Spinal cord (tissue), 10 donors: ENCODE measurements at places on chromosomes 13 and 19. TPM values are rescaled to one million over a fixed set of nuclear protein-coding genes. Genes with fewer than 3 reads are reported as not detected.
A peak's percentile ranks its signal among the peaks of the same experiment; 100 is the strongest.

The R3HDM4 gene
- total RNA-seq, result 23.6 TPM

GRCh38 chr13:66087269-66087710 lies 1142.8 kb downstream of the PCDH9 start:
- peak; percentile 63 for DNase-seq

DNA sequence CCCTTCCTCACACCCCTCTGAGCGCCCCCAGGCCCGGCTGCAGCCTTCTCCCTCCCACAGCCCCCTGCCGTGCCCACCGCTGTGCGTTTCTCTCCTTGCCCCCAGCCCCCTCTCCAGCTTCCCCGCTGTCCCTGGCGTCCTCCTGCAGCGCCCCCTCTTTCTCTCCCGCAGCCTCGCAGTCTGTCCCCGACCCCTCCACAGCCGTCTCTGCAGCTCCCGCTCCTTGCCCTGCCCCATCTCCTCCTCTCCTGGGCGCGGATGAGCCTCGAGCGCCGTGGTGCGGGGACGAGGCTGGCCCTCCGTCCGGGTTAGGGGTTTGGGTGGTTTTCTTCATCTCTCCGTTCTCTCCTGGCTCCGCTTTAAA lies 1.1 kb downstream of the KMT5C start:
- peak; percentile 56 for DNase-seq

DNA sequence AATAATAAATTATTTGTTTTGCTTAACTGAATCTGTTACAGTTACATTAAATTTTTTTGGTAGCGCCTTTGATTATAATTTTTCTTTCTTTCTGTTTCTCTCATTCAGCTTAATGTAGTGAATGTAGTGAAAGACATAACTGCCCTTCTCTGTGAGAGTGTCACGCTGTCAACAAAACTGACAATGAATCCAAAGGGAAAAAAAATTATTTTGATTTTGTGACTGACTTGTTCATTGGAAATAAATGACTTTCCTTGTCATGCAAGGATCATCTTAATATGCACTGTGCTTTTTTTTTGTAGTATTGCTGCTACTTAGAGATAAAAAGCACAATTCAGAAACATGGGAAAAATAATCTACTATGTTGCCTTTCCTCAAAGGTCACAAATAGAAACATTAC lies 1196.4 kb downstream of the PCDH17 start:
- no peak for DNase-seq

The IL12RB1 gene
- 0.50 TPM for total RNA-seq

GRCh38 chr19:30309905-30310601 lies 62.1 kb upstream of the ZNF536 start:
- no peak for DNase-seq

- no peak for DNase-seq
Measured at GRCh38 chr19:5123646-5124045, 154.7 kb downstream of the KDM4B start.

GRCh38 chr13:73837147-73837546 lies 297.1 kb downstream of the KLF12 start:
- DNase-seq, result no peak

GRCh38 chr19:47190167-47190727 lies 40.8 kb downstream of the BBC3 start:
- peak; percentile 84 for DNase-seq

DNA sequence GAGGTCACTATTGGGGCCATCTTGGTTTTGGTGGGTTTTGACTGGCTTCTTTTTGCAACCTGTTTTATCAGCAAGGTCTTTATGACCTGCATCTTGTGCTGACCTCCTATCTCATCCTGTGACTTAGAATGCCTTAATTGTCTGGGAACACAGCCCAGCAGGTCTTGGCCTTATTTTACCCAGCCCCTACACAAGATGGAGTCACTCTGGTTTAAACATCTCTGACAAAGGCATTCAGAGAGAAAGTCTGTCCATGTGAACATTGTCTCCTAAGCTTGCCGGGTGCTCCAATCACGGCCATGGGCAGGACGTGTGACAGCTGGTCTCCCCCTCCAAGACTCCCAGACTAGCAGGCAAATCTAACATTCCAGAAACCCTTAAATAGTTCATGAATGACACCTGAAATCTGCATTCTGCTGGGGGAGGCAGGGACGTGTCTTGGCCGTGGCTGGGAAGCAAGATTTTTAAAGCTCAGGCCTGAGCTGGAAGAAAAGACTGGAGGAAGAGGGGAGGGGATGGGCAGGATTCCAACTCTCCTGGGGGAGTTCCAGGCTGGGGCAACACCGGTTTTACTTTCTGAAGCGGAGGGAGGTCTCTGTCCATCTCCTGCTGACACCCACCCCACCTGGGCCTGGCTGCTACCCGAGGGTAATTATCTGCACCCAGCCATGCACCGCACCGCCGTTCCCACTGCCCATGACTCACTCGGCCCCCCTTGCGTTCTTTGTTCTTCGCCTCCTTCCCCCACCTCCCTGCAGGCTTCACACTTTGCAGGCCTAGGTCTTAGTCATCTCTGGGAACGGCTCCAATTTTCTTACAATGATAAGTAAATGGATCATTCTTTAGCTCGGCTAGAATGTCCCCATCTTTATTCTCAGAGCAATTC lies 11.6 kb upstream of the OR1M1 start:
- DNase-seq, result peak; percentile 87

GRCh38 chr13:51423766-51424165 lies 29.1 kb downstream of the INTS6 start:
- no peak for DNase-seq

- peak; percentile 62 for DNase-seq
Measured at GRCh38 chr13:100611678-100612492, 23.3 kb upstream of the GGACT start.

DNA sequence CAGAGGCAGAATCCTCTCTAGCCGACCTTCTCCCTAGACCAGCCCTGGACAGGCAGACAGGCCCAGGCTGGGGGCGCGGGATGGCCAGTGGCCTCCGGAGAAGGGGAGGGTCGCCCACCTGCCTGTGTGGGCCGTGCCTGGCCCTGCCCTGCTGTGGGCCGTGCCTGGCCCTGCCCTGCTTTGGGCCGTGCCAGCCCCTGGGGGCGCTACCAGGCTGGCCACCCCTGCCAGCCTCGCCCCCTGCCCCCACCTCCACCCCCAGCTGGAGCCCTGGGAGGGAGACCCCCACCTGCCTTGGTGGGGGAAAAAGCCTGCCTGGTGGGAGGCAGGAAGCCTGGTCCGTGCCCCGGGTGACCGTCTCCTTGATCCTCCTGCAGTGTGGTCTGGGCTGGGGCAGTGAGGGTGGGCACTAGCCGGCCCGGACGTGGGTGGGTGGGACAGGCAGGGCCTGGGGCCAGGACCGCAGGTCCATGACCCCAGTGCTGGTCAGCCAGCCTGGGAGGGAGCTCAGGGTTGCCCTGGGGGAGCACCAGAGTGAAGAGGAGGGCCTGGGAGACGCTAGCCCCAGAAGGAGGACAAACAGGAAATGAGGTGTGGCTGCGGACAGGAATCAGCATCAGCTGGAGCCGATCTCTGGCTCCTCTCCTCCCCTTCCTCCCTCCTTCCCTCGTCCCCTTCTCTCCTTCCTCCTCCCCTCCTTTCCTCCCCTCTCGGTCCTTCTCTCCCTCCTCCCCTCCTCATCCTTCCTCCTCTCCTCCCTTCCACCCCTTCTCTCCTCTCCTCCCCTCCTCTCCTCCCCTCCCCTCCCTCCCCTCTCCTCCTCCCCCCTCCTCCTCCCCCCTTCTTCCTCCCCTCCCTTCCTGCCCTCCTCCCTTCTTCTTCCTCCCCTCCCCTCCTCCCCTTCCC lies 5.1 kb upstream of the MKNK2 start:
- no peak for DNase-seq

DNA sequence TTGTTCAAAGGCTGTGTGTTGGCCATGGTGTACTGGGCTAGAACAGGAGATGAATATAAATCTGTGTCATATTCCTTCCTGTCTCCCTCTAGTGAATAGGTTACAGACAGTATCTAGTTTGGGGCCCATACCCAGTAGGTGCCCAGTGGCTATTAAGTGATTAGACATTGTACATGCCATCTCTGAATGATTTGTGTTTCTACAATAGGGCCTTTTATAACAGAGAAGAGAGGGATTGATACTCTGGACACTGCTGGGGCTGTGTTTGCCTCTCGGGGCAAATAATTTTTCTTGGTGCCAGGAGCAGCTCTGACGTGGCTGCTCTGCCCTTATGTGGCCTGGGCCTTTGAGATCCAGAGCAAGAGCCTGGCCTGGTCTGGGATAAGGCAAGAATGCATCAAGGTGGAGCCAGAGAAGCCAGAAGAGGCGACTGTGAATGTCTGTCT lies 403.1 kb downstream of the SPRY2 start:
- no peak for DNase-seq

The GNA15 gene
- total RNA-seq, result 3.6 TPM

- no peak for DNase-seq
Measured at GRCh38 chr13:43264458-43264857, 241.1 kb downstream of the DNAJC15 start.

DNA sequence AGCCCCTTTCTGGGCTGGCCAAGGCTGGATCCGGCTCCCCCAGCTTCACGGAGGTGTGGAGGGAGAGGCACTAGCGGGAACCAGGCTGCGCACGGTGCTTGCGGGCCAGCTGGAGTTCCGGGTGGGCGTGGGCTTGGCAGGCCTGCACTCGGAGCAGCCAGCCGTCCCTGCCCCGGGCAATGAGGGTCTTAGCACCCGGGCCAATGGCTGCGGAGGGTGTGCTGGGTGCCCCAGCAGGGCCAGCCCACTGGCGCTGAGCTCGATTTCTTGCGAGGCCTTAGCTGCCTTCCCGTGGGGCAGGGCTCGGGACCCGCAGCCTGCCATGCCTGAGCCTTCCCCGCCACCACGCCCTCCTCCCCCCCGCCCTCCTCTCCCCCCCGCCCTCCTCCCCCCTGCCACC lies 2.6 kb upstream of the ZNF559 start:
- DNase-seq, result no peak

The KLK10 gene
- 1.6 TPM for total RNA-seq

The KEAP1 gene
- 60.1 TPM for total RNA-seq

DNA sequence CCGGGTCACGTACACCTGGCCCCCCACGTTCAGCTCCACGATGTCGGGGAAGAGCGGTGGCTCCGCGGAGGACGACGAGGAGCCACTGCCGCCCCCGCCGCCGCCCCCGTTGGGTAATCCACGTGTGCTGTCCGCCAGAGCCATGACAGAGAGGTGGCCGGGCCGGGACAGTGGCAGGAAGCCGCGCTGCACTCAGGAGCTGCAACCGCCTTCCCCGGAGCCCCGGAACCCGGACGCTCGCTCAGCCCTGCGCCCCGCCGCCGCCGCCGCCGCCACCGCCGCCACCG lies 257 bp downstream of the KCTD12 start:
- no peak for DNase-seq

- DNase-seq, result no peak
Measured at GRCh38 chr19:47095476-47096099, 18.0 kb downstream of the ZC3H4 start.

- peak; percentile 100 for DNase-seq
Measured at GRCh38 chr19:56507446-56508289, at the start of gene ZNF471. Gene ZNF471 (plus strand): TSS chr19:56507855. CDS start chr19:56511572, 3,717 bp downstream.

DNA sequence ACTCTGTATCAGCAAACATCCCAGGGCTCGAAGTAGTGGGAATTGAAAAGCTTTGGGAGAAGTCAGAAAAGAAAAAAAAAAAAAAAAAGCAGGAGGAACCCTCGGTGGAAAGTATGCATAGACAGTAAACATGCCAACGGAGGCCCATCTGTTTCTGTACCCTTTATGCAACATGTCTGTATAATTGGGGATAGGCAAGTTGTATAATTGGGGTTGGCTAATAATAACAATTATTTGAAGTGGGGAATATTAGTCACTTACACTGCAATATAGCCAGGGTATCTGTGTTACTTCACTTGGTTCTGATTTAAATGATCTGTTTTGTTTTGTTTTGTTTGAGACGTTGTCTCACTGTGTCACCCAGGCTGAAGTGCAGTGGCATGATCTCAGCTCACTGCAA lies 12.1 kb upstream of the IGFL4 start:
- DNase-seq, result no peak

The SELENOV gene
- 1.7 TPM for total RNA-seq

GRCh38 chr19:1000591-1001537 lies 645 bp downstream of the GRIN3B start:
- DNase-seq, result no peak

DNA sequence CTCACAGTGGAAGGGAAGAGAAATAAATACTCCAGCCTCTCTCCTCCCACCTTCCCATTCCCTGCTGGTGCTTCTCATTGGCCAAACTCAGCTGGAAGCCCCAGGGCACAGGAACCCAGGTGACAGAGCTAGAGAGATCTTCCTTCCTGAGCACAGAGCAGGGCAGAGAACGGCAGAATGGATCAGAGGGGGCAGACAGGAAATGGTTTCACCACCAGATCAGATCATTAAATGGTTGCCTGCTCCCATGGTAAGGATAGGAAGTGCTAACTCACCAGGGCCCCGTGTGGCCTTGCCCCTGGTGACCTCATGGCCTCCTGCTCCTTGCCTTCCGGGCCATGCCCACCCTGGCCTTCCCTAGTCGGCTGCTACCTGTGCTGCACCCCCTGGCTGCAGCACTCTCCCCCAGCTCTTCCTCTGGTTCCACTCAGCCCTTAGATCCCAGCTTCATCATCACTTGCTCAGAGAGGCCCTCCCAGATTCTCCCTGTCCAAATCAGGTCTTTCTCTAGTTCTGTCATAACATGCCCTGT lies 108.7 kb downstream of the DPF1 start:
- DNase-seq, result no peak

DNA sequence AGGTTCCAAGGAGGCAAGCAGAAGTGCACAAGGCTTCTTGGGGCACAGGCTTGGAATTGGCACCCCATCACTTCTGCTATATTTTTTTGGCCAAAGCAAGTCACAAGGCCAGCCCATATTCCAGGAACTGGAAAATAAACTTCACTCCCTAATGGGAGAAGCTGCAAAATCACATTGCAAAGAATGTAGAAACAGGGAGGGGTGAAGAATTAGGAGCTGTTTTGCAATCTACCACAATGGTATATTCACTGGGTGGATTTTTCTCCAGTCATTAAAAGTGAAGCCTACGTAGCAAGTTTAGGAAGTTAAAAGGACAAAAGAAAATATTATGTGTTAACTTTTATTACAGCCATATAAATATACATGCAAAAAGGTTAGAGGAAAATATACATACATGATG lies 464.8 kb downstream of the COG6 start:
- no peak for DNase-seq

GRCh38 chr13:58960888-58961287 lies 1202.8 kb downstream of the DIAPH3 start:
- peak; percentile 16 for DNase-seq

The CEACAM20 gene
- not detected for total RNA-seq

The GIPC3 gene
- 0.55 TPM for total RNA-seq
